ENCODE measurements at places on chromosomes 2 and 18.

- DNase-seq: no peak
These were observed 570.6 kb downstream of the ZEB2 start for GRCh38 chr2:143949121-143949848.

GRCh38 chr18:111306-112014, 46.9 kb upstream of the USP14 start:
- DNase-seq: peak; percentile 63

DNA sequence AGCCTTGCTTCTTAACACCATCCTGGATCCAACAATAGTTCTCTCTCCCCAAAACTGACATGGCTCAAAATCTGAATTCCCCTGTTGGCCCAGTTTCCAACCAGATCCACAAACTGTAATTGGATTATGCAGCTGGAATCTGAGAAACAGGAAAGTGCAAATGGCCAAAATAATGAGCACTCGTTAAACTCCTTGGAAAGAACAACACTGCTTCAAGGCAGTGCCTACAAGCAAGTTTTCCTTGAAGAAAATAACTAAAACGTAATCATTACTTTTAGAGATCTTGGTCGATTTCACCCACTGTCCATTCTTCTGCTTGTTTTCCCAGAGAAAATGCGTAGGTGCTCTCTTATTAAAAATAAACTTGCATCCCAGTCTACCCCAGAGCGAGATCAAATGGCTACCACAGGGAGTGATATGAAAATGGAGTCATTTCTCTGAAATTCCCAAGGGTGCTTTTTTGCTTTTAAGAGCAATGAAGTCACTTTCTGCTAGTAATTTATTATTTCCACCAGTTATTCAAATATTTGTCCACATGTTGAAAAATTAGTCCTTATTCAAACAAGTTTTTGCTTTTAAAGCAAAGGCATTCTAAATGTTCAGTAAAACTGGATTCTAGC, 264.2 kb downstream of the C1D start:
- no peak for DNase-seq

- DNase-seq: no peak
These were observed 19.7 kb downstream of the CLUL1 start for GRCh38 chr18:616380-616995.

GRCh38 chr18:61651880-61652268, 240.9 kb downstream of the RNF152 start:
- DNase-seq: no peak

DNA sequence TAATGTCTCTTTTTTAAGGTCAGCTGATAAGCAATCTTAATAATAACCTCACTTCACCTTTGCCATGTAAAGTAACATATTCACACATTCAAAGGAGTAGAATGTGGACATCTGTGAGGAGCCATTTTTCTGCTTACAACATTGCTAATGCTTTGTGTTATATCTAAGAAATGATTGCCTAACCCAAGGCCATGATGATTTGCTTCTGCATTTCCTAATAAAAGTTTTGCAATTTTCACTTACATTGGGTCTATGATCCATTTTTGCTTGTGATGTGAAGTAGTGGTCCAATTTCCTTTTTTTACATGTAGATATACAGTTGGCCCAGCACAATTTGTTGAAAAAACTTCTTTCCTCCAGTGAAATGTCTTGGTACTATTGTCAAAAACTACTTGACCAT, 22.0 kb downstream of the RELCH start:
- no peak for DNase-seq

DNA sequence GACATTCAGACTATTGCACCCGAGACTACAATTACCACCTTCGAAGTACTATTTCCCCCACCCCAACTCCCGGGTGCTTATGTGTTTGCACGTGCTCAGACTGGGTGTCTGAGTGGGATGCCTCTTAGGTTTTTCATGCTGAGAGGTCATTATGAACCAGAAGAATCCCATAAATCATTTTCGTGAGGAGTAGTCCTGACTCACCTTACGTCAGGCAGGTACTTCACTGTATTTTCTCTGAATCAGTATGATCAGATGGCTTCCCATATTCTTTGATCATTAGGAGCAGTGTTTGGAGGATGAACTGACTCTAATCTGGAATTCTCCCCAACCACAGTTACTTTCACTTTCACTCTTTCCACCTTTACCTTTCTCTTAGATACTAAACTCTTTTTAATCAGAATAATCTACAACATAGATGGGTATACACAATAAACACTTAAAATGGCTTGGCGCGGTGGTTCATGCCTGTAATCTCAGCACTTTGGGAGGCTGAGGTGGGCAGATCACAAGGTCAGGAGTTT, 38.4 kb upstream of the STAT4 start:
- DNase-seq: no peak

DNA sequence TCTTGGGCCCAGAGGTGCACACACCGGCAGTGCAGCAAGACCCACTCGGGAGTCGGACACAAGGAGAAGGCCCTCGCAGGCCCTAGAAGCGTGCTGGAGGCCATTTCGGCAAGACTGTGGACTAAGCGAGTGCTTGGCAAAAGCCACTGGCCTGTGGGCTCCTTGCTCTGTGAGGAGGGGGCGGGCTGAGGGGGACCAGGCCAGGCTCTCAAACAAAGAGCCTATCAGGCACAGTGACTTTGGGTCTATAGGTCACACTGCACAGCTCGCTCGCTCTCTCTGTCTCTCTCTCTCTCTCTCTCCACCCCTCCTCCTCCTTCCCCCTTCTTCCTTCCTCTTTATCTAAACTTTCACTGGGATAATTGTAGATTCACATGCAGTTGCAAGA, 23.6 kb upstream of the ZCCHC2 start:
- DNase-seq: no peak

GRCh38 chr2:108621087-108621559, 86.9 kb downstream of the LIMS1 start:
- peak; percentile 46 for DNase-seq

GRCh38 chr2:42425697-42426096, 64.7 kb upstream of the COX7A2L start:
- DNase-seq: no peak

- no peak for DNase-seq
These were observed 111.5 kb downstream of the CYRIA start for GRCh38 chr2:16554060-16554583.

GRCh38 chr2:54699665-54700064, 23.8 kb upstream of the EML6 start:
- DNase-seq: no peak

DNA sequence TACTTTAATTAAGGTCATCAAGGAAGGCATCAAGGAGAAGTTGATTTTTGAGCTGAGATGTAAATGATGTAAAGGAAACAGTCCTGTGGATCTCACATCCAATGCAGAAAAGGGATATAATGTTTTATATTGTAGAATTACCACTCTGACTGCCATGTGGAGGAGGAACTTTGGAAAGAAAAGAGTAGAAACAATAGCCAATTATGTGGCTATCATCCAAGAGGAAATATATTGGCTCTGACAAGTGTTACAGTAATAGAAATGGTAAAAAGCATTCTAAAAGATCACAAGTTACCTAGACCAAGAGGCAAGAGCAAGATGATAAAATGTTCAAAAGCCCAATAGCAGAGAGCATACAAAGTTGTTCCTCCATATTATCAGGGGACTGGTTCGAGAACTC, 26.8 kb downstream of the BARD1 start:
- no peak for DNase-seq

DNA sequence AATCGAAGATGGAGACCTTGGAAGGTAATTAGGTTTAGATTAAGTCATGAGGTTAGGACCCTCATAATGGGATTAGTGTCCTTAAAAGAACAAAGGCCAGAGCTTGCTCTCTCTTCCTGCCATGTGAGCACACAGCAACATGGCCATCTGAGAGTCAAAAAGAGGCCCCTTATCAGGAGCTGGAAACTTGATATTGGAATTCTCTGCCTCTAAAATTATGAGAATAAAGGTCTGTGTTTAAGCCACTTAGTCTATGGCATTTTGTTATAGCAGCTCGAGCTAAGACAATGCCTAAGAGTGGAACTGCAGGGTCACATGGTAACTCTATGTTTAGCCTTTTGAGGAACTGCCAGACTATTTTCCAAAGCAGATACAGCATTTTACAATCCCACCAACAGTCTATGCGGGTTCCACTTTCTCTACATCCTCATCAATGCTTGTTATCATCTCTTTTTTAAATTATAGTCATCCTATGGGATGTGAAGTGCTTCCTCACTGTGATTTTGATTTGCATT, 42.4 kb downstream of the THADA start:
- DNase-seq: no peak

GRCh38 chr2:98823196-98824170, 92.6 kb upstream of the MGAT4A start:
- DNase-seq: no peak

DNA sequence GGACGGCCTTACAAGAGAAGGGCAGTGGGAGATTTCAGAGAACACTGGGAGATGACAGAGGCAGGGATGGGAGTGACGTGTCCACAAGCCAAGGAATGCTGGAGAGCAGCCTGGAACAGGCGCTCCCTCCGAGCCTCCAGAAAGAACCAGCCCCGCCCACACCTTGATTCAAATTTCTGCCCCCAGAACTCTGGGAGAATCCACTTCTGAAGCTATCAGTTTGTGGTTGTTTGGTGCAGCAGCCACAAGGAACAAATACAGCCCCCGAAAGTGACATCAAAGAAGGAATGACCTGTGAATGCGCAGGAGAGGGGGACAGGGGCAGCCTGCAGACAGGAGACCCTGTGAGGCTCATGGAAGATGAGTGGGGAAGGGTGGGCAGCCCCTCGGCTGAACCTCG, 67.3 kb downstream of the TWIST2 start:
- no peak for DNase-seq

GRCh38 chr2:181546086-181546485, 88.9 kb downstream of the ITGA4 start:
- peak; percentile 14 for DNase-seq

GRCh38 chr2:5915881-5916310, 223.7 kb downstream of the SOX11 start:
- no peak for DNase-seq

DNA sequence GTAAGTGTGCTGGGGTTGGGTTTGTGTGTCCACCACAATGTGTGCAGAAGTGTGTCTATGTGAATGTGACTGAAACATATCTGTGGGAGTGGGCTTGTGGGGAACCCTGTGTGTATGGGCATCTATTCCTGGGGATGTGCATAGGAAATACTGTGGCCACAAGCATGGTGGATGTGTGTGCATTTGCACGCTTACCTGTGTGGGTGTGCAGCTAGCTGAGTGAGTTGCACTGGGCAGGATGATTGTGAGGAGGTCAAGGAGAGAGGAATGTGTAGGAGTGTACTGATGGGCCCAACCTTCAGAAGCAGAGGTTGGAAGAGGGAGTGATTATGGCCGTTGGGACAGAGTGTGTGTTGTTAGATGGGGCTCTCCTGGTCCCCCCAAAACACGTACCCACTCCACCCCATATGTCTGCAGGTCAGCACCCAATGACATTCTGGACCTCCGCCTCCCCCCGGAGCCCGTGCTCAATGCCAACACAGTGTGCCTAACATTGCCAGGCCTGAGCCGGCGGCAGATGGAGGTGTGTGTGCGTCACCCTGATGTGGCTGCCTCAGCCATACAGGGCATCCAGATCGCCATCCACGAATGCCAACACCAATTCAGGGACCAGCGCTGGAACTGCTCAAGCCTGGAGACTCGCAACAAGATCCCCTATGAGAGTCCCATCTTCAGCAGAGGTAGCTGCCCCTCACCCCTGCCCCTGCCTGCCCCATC, 1.2 kb downstream of the WNT10A start:
- no peak for DNase-seq

DNA sequence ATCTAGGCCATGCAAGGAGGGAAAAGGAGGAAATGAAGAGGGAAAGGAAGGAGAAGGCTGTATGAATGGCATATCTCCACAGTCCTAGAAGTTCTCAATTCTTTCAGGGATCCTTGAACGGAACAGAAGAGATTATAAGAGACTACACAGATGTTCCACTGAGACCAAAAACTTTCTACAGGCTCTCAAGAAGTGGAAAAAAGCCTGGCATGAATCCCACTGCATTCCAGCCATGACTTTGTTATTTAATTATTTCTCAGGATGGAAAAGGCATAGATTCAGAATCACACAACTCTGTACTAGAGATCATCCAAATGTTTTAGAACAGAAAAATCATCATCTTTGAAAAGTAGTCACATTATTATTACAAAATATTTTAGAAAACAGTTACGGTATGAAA, 131.7 kb upstream of the CDH20 start:
- no peak for DNase-seq

GRCh38 chr18:78364388-78364960, 615.1 kb upstream of the SALL3 start:
- DNase-seq: no peak

DNA sequence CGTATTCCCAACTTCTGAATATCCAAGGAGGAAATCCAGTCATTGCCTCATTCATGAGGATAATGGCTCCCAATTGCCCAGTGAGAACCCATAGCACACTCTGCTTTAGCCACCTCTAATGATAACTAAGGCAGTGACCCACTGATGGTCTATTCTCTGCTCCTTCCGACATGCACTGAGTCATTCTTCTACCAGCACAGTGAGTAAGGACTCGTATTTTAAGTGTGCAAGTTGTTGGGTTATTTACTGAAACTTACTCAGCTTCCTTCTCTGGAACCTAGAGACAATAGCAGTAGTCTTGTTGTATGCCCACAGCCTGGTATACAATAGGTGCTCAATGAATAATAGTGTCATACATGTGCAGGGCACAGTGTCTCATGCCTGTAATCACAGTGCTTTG, 81.1 kb upstream of the ZNF397 start:
- DNase-seq: no peak

DNA sequence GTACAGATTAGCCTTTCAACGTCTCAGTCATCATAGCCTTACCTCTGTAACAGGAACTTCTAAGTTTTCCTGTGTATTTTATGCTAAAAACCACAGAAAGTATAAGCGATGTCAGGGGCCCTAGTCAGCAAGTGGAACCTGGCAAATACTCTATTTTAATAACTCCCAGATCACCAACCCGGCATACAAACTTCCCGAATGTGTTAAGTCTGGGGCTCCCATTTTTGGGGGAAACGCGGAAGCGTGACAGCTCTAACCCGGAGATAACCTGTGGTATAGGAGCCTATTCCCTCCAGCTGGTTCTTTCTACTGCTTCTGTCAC, 574 bp downstream of the NIFK start:
- no peak for DNase-seq

GRCh38 chr2:151761193-151761592, 26.9 kb upstream of the NEB start:
- DNase-seq: no peak

DNA sequence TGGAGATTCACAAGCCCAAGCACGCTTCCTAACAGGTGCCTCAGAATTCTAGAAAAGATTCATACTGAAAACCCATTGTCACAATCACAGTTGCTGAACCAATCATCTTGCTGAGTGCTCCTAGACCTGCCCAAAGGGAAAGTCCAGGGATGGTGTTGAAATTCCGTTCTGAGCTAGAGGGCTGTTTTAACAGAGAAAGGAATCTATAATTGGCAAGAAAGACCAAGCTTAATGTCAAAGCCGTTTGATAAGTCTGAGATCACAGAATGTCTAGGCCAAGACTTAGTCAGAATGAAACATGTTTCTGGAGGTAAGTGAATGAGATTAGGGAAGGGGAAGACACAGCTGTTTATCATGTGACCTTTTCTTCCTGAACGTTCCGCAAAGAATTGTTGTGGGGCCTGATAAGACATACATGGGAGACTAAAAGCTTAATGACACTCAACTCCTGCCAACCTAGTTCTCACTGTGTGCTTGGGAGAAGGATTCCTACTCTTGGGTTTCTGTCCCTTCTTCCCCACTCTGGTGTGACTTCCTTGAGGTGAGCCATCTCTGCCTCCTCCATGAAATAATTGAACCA, 27.5 kb downstream of the PMAIP1 start:
- DNase-seq: peak; percentile 12
